ENCODE measurements at places on chromosomes 1 and 21.

- no peak for DNase-seq
Measured at GRCh38 chr1:47442842-47443529, 5.1 kb downstream of the FOXD2 start.

GRCh38 chr1:99969260-99969728 lies 502 bp upstream of the SLC35A3 start:
- DNase-seq: no peak

- no peak for DNase-seq
Measured at GRCh38 chr21:36547464-36547863, 67.5 kb upstream of the CLDN14 start.

- no peak for DNase-seq
Measured at GRCh38 chr1:207407655-207408260, 46.4 kb upstream of the CR2 start.

- DNase-seq: no peak
Measured at GRCh38 chr1:3409366-3410141, 44.9 kb upstream of the ARHGEF16 start.

DNA sequence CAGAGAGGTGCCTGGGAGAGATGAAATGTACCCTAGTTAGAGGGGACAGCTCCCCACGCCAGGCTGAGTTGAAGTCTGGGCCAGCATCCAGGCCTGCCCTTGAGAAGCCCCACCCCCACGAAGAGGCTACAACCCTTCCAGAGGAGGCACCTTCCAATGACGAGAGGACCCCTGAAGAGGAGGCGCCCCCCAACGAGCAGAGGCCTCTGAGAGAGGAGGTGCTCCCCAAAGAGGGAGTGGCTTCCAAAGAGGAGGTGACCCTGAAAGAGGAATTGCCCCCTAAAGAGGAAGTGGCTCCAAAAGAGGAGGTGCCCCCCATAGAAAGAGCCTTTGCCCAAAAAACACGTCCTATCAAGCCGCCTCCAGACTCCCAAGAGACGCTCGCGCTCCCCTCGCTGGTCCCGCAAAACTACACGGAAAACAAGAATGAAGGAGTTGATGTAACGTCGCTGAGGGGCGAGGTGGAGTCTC lies 3.1 kb downstream of the EVA1B start:
- DNase-seq: no peak

DNA sequence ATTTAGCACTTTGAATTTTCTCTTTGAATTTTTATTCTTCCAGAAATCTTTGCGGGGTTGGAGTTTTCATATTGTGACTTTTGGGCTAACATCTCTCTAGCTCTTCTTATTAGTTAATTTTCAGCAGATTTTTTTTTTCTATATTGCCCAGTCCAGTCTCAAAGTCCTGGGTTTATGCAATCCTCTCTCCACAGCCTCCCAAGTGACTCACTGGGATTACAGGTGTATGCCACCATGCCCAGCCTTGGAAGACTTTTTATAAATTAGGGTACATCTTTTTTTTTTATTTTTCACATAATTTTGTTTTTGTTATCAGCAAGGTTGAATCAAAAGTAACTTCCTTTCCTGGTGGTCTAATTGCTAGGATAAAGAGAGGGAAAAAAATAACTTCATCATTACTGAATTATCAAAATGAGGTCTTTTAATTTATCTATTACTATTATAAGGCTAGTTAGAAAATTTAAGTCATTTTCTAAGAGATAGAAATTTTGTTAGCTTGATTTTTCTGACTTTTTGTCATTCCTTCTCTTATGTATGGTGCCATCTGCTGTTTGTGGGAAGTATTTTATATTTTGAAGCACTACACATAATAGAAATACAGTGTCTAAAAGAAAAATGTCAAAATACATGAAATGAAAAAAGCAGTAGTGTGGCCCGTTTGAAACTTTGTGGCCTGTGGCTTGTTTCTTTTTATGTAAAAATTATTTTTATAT lies 273.4 kb upstream of the CACYBP start:
- no peak for DNase-seq

GRCh38 chr1:11125931-11126330 lies 26.3 kb upstream of the EXOSC10 start:
- DNase-seq: no peak

DNA sequence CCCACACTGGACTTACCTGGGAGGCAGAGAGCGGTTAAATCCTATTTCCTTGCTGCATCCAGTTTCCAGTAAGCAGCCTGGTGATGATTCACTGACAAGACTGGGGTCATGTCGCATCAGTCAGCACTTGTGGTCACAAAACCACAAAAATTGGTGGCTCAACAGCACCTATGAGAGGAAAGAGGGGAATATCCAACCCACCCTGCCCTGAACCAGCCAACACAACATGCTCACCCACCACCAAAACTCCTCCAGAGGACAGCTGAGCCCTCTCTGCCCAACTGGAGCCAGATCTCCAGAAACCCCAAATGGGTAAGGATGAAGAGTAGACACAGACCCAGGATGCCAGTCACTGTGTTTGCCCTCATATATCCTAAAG lies 64.0 kb downstream of the CD46 start:
- DNase-seq: no peak

GRCh38 chr21:28445141-28445830 lies 547.4 kb downstream of the LTN1 start:
- no peak for DNase-seq

- DNase-seq: no peak
Measured at GRCh38 chr21:42956824-42957630, 17.3 kb upstream of the PKNOX1 start.

DNA sequence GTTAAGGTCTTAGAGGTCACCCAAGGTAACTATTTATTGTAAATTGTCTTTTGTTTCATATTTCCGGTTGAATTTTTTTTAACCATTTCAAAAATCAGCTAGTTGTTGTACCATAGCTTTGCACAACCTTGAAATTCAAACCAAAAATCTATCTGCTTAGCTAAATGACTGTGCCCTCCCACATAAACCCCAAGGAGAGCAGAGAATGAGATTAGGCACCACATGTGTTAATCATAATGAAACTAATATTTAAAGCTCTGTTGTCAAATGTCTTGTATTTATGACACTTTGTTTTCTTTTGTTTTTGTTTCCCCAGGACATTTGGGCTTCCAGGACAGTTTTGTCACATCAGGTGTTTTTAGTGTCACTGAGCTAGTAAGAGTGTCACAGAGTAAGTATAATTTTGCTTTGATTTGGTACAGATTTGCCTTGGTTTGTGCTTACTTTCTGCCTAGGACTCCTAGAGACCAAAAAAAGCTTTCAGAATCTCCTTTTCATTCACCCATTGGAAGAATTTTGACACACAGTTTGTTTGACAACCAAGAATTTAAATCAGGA lies 249.9 kb downstream of the NFIA start:
- DNase-seq: no peak

DNA sequence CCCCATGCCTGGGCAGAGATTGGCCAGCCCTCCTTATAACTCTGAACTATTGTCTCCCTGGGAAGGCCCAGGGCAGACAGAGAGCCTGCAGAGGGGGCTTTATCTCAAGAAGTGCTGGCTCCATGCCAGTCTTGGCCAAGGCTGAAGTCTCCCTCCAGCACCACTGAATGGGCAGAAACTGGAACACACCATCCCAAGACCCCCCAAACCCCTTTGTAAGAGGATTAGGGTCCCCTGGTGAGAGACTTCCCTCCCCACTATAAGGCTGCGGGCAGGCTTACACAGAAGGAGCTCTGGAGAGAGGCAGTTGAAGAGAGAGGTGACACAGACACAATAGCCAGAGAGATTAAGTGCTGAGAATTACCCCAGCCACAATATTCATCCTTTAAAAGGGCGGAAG lies 97.2 kb downstream of the NAV1 start:
- DNase-seq: no peak

DNA sequence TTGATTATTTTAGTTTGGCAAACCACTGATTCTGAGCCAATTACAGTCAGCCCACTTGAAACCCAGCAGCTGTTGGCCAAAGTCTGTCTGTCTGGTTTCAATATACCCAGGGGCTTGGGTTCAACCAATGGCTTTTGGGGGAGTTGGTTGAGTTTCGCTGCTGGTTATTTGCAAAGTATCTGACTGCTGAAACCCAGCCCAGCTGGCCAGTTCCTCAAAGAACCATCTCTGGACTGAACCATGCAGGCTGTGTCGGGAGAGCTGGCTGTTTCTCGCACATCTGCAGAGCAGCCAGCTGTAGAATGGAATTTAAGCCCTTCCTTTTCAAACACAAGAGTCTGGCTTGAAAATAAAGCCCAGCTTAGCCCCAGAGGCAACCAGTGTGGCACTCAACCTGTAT lies 66.0 kb upstream of the PAX7 start:
- DNase-seq: no peak

DNA sequence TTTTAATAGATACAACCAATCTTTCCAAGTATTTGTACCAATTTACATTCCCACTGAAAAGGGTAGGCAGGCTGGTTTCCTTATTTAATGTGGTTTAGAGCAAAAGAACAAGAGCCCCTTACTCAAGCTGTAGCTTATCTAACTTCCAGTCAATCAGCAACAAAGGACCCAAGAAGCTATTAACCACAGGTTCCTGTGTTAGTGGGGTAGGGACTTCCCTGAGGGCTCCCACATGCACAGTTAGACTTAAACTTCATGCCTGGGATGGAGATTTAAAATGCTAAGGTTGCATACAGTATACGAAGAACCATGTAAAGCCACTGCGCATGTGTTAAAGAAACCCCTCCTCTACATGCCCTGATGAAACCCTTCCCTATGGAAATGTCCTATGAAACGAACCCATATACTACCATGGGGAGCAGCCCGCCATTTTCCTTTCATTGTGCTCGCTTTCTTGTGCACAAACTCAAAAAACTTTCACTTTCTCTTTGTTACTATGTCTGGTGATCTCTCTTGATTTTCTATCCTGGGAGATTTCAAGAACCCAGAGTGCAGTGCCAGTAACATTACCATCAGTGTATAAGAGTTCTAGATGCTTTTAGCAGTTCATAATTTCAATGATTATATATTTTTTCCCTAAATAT lies 23.3 kb upstream of the ST6GALNAC5 start:
- DNase-seq: no peak

DNA sequence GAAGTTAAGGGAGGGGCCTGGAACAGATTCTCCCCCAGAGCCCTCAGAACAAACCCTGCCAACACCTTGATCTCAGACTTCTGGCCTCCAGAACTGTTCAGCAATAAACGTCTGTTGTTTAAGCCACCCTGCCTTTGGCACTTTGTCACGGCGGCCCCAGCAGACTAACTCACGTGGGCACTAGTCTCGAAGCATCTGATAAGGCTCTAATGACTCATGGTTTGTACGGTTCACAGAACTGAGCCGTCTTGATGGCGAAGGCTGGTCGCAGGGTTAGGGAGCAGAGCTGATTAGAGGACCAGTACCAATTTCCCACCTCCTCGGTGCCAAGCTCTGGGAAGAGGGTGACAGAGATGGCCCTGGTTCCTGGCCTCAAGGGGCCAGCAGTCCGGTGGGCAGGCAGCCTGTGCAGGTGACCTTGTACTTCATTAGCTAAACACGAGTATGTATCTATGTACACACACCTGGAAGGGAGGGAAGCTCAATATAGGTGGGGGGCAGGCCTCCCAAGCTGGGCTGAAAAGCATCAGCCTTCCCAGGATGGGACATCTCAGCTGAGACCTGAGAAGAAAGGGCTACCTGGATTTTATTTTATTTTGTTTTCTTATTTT lies 112.8 kb downstream of the MRPS6 start:
- DNase-seq: no peak
